A172 (cell line): ENCODE measurements at places on chromosomes 16 and 17.

DNA sequence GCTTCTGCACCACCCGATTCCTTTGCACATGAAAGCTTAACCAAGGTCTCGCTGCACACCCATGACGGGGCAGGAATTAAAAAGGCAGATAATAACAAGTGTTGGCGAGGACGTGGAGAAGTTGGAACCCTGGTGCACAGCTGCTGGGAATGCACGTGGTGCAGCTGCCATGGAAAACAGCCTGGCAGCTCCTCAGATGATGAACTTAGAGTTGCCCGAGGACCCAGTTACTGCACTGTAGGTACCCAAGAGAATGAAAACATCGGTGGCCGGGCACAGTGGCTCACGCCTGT is 211.6 kb upstream of the CIBAR2 start:
- DNase-seq: no peak

- DNase-seq: no peak
These were observed 5.5 kb downstream of the IGSF6 start for GRCh38 chr16:21646721-21647561.

GRCh38 chr17:56880133-56880532 is 33.7 kb downstream of the TRIM25 start:
- DNase-seq: no peak

DNA sequence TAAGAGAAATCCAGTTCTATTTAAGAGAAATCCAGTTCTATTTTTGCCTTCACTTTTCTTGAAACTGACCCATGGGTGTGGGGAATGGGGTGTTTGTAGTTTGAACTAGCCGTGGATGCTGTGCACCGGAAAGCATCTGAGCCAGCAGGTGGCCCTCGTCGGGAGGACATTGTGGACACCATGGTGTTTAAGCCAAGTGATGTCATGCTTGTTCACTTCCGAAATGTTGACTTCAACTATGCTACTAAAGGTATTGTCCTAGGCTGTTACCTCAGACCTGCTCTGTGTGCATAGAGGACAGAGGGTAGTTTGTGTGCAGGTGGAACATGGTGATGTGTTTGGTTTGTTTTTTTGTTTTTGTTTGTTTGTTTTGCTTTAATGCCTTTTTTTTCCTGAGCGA is 3.3 kb downstream of the ATXN2L start:
- DNase-seq: peak; percentile 66

DNA sequence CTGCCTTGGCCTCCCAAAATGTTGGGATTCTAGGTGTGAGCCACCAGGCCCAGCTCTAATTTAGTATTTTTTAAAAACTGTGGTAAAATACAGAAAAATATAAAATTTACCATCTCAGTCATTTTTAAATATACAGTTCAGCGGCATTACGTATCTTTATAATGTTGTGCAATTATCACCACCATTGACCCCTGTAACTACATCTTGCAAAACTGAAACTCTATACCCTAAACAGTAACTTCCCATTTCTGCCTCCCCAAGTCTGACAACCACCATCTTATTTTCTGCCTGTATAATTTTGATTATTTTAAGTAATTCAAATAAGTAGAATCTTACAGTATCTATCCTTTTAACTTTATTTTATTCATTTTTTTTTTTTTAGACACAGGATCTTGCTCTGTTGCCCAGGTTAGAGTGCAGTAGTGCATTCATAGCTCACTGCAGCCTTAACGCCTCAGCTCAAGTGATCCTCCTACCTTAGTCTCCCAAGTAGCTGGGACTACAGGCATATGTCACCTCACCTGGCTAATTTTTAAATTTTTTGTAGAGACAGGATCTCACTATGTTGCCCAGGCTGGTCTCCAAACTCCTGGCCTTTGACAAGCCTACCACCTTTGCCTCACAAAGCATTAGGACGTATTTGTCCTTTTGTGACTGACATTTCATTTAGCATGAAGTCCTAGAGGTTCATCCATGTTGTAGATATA is 10.9 kb upstream of the GGA2 start:
- no peak for DNase-seq

- no peak for DNase-seq
These were observed 22.8 kb downstream of the CRLF3 start for GRCh38 chr17:30801671-30802070.

GRCh38 chr17:61574542-61575351 is 16.3 kb downstream of the NACA2 start:
- peak; percentile 65 for DNase-seq

DNA sequence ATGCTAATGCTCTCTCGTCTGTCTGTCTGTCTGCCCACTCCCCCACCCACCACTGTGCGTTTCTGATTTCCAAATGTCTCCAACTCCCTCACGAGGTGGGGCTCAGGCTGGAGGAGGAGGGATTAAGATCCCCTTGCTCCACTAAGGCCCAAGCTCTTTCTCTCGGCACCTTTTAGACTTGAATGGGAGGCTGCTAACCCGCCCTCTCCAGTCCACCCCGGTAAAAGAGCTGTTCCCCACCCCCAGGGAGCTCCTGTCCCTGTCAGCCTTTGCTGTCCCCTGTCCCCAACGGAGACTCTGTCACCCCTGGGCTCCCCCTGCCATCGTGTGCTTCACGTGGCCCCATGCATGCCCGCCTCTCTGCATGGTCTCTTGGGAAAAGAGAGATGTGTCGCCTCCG is 68.5 kb upstream of the PLCG2 start:
- DNase-seq: no peak

- DNase-seq: no peak
These were observed 79.1 kb downstream of the KLHDC4 start for GRCh38 chr16:87686697-87687096.

- no peak for DNase-seq
These were observed 15.6 kb upstream of the ABCC1 start for GRCh38 chr16:15933781-15934180.

GRCh38 chr16:20811889-20812439 is 5.6 kb downstream of the REXO5 start:
- DNase-seq: no peak

DNA sequence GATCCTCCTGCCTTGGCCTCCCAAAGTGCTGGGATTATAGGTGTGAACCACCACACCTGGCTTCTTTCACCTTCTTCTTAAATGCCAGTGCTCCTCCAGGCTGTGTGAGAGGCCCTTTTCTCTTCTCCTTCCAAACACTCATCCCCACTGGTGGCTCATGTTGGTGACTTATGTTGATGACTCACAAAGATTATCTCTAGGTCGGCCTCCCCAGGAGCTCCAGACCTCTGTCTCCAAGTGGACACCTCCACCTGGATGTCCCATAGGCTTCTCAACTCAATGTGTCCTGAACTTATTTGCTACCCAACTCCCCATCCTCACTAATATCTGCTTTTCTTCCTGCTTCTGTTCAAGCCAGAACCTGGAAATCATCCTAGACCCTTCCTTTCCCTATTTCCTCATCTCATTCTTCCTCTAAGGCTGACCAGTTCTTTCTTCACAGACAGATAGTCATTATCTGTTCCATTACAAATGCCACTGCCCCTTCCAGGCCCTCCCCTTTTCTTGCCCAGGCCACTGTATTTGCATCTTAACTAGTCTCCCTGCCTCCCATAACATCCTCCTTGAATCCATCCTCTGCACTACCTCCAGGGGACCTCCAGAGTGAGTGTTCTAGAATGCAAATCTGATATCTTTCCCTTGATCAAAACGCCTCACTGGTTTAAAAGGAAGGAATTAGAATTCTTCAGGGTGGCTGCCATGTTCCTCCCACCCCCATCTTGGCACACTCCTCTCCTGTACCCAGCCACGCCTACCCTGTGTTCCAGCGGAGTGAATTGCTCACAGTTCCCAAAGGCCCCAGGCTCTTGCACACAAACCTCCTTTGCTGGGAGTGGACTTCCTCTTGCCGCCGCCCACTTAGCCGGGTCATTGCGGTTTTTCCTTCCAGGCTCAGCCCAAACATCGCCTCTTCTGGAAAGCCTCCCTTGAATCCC is 34.8 kb upstream of the FBXO47 start:
- DNase-seq: no peak

- no peak for DNase-seq
These were observed 841 bp downstream of the TEKT5 start for GRCh38 chr16:10693889-10694288.

- no peak for DNase-seq
These were observed 89.5 kb downstream of the WWP2 start for GRCh38 chr16:69851491-69852240.

GRCh38 chr17:78689029-78689428 is 93.0 kb downstream of the CYTH1 start:
- DNase-seq: no peak

GRCh38 chr16:86392436-86393152 is 117.7 kb upstream of the FOXF1 start:
- no peak for DNase-seq

DNA sequence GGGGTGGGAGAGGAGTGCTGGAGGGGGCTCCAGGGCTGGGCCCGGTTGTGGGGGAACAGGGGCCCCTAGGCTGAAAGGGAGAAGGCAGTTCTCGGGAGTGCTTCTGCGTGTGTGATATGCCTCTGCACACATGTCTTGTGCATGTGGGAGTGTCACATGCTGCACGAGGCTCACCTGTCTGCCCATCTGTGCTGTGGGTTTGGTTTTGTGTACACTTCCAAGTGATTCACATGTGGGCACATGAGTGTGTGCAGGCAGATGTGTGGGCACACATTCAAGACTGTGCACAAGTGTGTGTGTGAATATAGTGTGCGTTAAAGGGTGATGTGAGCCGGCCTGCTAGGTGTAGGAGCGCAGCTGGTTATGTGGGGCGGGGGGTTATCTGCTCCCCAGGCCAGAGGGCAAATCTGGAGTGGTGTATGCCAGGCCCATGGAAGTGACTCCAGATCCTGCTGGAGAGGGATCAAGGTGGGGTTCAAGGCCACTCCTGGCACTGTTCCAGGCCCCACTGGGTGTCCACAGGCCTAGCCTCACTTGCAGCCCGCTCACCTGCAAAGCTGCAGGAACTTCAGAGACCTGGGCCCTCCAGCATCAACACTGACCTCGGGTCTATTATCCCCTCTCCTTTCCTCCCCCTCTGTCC is 3.8 kb upstream of the BAHCC1 start:
- no peak for DNase-seq

DNA sequence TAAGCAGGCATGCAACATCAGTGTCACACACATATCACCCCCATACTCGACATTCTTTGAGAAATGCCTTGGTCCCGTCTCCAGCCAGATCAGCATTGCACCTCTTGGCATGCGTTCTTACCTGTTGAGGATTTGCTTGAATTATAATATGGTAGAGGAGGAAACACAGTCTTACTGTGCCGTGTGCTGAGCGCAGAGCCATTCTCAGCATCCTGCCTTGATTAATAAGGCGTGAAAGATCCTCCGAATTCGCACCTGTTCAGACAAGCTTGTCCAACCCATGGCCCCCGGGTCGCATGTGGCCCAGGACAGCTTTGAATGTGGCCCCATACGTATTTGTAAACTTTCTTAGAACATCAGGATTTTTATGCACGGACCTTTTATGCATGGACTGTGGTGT is 408.1 kb downstream of the WWOX start:
- no peak for DNase-seq

GRCh38 chr16:66695471-66695934 is 1.0 kb downstream of the CMTM4 start:
- DNase-seq: no peak

DNA sequence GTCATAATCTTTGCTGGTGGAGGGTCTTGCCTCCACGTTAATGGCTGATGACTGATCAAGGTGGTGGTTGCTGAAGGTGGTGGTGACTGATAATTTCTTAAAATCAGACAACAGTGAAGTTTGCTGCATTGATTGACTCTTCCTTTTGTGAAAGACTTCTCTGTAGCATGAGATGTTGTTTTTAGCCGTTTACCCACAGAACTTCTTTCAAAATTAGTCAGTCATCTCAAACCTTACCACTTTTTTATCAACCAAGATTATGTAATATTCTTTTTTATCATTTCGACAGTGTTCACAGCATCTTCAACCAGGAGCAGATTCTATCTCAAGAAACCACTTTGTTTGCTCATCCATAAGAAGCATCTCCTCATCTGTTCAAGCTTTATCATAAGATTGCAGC is 5.9 kb downstream of the UQCRC2 start:
- no peak for DNase-seq
